Stimulated activated CD4-positive, alpha-beta T cell treated with anti-CD3 and anti-CD28 coated beads, Interleukin-2, amount 100 ng/mL, for 48 hours (primary cell): ENCODE measurements at places on chromosomes 11 and 22.

DNA sequence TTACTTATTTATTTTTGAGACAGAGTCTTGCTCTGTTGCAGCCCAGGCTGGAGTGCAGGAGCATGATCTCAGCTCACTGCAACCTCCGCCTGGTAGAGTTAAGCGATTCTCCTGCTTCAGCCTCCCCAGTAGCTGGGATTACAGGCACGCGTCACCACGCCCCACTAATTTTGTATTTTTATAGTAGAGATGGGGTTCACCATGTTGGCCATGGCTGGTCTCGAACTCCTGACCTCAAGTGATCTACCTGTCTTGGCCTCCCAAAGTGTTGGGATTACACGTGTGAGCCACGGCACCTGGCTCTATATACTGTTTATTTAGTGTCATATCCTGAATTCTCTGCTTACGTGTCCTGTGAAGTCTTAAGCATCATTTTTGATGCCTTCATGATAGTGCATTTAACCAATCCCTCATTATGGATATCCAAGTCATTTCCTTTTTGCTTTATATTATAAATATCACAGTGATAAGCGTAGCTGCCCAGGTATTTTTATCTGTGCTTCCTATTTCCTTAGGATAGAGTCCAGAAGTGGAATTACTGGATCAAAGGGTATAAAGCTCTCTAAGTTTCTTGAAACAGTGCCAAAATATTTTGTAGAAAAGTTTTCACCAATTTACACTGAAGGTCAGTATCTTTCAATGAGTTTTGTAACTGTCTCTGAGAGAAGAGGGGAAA, 871 bp upstream of the SIDT2 start:
- no peak for DNase-seq

GRCh38 chr11:105027678-105028077, 4.7 kb upstream of the CASP5 start:
- DNase-seq: no peak

GRCh38 chr11:14538271-14538925, 18.2 kb upstream of the PSMA1 start:
- DNase-seq: no peak

GRCh38 chr22:46362203-46362933, 26.9 kb downstream of the TRMU start:
- no peak for DNase-seq
